ENCODE measurements at places on chromosomes 16 and 17. TPM values are rescaled to one million over a fixed set of nuclear protein-coding genes. Genes with fewer than 3 reads are reported as not detected.

- no peaks in the 10 kb centered on the region for H3K36me3 ChIP-seq
- peak overlapping the region; percentile 74 for H3K4me3 ChIP-seq
- H3K27me3 ChIP-seq = no peaks in the 10 kb centered on the region
- peaks cover 65% of the 10 kb centered on the region for H3K4me1 ChIP-seq
- peak; percentile 99 for DNase-seq
Observed at GRCh38 chr17:17752089-17752820, 71.0 kb downstream of the RAI1 start.

GRCh38 chr17:57948555-57949420 is 6.4 kb downstream of the CUEDC1 start:
- DNase-seq = no peak
- H3K27ac ChIP-seq = no peak overlapping the region
- H3K4me3 ChIP-seq = no peak overlapping the region
- H3K36me3 ChIP-seq = no peaks in the 10 kb centered on the region

The SLC25A39 gene
- 159 TPM for total RNA-seq

GRCh38 chr17:15231851-15232516 is 33.1 kb downstream of the PMP22 start:
- DNase-seq = no peak
- H3K27me3 ChIP-seq = no peaks in the 10 kb centered on the region
